Fibroblast of upper back skin (primary cell): ENCODE measurements at places on chromosomes 7 and 10.

GRCh38 chr7:139118805-139119485 lies 9.4 kb upstream of the ZC3HAV1 start:
- no peak for DNase-seq

GRCh38 chr7:157682064-157682945 lies 345.5 kb downstream of the DNAJB6 start:
- DNase-seq: no peak

DNA sequence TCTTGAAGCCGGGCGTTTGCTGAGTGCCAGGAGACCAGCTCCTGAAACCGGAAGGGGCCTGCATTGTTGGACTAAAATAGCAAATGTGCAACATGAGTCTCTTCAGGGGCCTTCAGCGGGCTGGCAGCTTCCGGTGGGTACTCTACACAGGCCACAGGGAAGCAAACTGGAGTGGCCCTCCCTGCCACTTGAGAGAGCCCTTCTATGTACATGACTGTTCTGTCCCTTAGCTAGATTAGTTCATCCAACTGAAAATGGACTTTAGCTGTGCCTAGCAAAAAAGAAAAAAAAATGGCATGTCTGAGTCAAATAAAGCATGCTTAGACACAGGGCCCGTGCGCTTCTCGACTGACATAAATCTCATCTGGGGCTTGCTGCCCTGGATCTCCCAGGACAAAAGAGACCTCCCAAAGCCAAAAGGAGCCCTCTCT lies 115.3 kb upstream of the TCF7L2 start:
- DNase-seq: no peak

- no peak for DNase-seq
Measured at GRCh38 chr10:80077869-80078447, 507 bp upstream of the TMEM254 start.

GRCh38 chr7:34090816-34091215 lies 185.5 kb downstream of the BMPER start:
- no peak for DNase-seq

DNA sequence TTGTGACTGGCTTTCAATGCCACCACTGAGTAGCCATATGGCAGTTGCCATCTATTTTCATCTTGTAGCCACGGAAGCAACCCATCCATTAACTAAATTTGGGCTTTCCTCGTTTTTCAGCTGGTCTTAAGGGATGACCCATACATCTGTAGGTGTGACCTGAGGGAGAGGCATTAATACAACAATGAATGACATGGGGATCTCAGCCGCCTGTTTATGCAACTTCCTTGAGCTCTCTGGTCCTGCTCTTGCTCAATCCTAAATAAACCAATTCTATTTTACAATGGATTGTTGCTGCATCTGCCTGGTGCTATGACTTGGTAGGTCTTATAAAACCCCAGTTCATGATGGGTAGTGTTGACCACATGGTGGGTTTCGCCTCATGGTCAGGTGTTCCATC lies 21.9 kb upstream of the ADAM22 start:
- no peak for DNase-seq
